ENCODE measurements at places on chromosomes 4 and X. TPM values are rescaled to one million over a fixed set of nuclear protein-coding genes. Genes with fewer than 3 reads are reported as not detected.

Gene NEIL3
- total RNA-seq, result 12.3 TPM

Gene PHOX2B
- total RNA-seq, result not detected

Gene AMMECR1
- total RNA-seq, result 16.7 TPM

Gene PDCL2
- not detected for total RNA-seq

Gene SSX2B
- not detected for total RNA-seq

Gene CXXC4
- not detected for total RNA-seq

Gene SUPT20HL1
- not detected for total RNA-seq

Gene PCDH11X
- total RNA-seq, result not detected
